Renal cortex interstitium (tissue), 15 donors: ENCODE measurements at places on chromosomes 11 and 22. TPM values are rescaled to one million over a fixed set of nuclear protein-coding genes. Genes with fewer than 3 reads are reported as not detected.

The LARGE2 gene
- polyA plus RNA-seq, result 16.1 TPM

The CNGA4 gene
- 0.42 TPM for polyA plus RNA-seq

DNA sequence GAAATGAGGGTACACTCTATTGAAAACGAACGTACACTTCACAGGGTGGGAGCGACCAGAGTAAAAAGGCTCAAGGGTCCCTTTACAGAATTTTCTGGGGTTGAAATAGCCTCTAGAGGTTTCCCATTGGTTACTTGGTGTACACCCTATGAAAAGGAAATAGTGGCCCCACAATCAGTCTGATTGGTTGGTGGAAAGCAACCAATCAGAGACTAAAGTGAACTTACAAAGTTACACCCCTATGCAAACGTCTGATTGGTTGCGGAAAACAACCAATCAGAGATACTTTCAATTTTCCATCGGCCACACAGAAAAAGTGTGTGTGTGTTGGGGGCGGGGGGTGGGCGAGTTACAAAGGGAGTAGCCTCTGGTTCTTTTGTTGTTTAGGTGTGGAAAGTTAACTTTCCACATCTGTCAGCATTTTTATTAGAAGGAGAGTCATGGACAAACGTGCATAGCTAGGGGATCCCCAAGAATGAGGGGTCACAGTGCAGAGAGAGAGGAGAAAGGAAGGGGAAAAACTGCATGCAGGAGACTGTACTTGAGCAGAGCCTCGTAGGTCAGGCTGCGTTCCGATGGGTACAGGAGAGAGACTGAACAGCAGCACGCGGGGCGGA lies 1152.1 kb downstream of the TBC1D22A start:
- no peak for DNase-seq

DNA sequence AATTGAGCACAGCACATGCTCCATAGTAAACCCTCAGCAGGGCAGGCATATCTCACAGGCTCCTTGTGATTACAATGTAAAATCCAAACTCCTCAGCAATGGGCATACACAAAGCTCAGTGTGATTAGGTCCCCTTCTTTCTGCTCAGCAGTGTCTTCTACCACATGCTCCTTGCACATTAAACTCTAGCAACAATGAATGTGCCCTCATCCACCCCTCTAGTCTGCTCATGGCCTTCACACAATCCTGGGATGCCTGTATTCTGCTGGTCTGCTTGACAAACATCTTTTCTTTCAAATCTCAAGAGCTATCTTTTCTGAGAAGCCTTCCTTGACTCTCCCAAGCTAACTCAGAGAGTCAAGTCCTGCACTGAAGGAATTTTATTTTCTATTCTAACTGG lies 32.4 kb upstream of the DBX1 start:
- no peak for DNase-seq

DNA sequence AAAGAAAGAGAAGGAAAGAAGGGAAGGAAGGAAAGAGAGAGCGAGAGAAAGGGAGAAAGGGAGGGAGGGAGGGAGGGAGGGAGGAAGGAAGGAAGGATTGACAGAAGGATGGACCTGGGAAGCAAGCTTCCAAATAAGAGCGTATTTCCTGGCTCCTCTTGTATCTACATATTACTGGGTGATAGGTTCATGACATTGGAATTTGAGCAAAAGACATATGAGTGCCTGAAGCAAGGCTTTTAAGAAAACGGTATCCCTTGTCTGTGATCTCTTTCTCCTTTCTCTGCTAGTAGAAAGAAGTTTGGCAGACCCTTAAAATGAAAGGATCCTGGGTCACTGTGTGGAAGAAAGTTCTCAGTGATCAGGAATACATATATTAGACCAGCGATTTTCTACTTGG lies 932.2 kb upstream of the CCDC90B start:
- no peak for DNase-seq
